ENCODE measurements at places on chromosomes 5 and 9. TPM values are rescaled to one million over a fixed set of nuclear protein-coding genes. Genes with fewer than 3 reads are reported as not detected.
A peak's percentile ranks its signal among the peaks of the same experiment; 100 is the strongest.

GRCh38 chr9:73839471-73839870 lies 657.7 kb upstream of the RORB start:
- DNase-seq: no peak

- DNase-seq: no peak
Measured at GRCh38 chr5:177430140-177430951, 3.9 kb downstream of the GRK6 start.

DNA sequence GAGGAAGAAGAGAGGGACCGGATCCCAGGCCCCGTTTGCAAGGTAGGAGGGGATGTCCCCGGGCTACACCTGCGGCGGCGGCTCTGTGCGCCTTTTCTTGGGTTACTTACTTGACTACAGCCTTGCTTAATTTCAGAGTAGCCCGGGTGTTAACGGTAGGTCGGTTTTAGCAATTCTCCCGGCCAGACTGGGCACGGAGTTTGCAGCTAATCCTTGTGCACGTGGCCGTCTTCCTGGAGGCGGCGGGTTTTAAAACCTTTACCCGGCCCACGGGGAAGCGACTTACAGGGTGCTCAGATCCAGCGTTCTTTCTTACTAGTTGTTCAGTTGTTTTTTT lies 313 bp downstream of the BRIX1 start:
- DNase-seq: no peak

DNA sequence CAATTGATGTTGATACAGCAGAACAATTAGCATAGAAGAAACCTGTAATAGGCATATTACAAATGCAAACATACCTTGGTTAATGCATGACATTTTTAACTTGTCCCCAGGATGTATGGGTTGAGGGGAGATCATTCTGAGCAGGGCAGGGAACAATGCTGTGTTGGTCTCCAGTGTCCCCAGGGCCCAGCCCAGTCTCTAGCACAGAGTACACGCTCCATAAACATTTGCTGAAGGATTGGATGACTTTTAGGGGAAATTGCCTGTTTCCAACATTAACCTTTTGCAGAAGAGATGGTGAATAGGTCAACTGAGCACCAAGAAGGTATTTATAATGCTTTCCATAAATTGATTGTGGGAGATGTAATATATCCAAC lies 20.0 kb downstream of the ANKRA2 start:
- no peak for DNase-seq

DNA sequence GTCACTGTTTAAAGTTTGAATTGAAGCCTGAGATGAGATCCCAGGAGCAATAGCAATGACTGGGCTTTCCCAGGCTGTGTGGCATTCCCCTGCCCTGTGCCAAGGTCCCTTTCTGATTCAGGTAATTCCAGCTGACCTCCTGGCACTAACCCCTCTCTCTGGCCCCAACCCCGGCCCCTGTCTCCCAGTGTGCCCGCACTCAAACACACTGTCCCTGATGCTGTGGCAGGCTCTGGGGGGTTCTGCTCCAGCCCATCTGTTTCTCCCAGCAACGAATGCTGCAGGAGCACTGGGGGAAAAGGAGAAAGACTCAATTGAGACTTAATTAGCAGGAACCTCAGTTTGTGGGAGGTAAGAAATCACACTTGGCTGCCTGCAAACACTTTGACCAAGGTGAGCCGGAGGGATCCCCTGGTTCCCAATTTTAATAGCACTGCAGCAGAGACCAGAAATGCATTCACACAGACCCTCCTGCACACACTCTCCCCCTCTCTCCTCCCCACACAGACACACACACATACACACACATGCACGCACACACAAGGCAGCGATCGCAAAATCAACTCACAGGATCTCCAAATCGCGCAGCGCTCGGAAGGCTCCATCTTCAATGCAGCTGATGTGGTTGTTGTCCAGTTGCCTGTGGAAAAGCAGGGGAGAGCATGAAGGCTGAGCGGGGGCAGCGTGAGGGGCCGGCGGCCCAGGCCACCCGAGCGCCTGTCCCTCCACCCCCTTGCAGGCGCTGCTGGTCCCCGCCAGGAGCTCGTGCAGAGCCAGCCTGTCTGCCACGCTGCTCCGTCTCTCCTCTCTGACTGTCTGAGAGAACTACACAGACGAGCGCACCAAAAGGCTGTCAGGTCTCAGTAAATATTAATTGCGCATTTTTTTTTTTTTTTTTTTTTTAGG lies 265.1 kb upstream of the PANK3 start:
- no peak for DNase-seq

DNA sequence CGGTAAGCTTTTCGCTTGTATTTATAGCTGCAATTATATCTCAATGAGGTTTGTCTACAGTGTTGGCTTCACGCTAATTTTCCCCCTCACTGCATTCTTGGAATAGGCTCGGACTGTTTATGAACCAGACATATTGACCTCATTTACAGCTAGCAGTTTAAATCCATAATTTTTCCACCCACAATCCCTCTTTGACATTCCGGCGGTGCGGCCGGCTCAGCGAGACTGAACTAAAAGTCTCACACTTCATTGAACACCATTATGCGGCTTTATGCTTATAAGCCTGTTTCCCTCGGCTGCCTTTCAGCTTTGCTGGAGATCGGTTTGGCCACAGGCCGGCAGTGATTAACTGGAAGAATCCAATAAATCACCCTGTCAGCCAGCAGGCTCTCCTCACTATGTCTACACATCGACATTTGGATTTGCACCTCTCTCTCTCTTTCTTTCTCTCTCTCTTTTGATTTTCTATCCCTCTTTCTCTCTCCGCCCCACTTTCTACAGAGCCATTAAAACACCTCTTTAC lies 315.0 kb upstream of the TLE4 start:
- peak; percentile 20 for DNase-seq

GRCh38 chr9:80954521-80954920 lies 734.8 kb downstream of the TLE1 start:
- peak; percentile 72 for DNase-seq

GRCh38 chr5:107321906-107322305 lies 348.8 kb downstream of the EFNA5 start:
- DNase-seq: no peak

GRCh38 chr5:177983763-177984583 lies 12.1 kb downstream of the PROP1 start:
- DNase-seq: no peak

DNA sequence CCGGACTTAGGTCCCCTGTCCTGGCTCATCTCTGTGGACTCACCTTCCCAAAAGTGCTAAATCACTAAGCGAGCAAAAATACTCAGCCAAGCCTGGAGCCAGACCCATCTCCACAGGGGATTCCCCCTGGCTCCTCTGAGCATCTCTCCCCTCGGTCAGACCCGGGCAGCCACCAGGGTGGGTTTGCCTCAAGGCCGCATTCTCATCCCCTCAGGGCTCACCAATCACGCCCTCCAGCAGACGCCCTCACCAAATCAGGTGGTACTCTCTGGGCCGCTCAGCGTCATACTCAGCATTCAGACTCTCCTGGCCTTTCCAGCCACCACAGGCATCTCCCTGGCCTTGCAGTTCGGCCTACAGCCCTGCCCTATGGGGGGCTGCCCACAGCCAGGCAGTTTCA lies 49.7 kb downstream of the C5orf15 start:
- DNase-seq: no peak

DNA sequence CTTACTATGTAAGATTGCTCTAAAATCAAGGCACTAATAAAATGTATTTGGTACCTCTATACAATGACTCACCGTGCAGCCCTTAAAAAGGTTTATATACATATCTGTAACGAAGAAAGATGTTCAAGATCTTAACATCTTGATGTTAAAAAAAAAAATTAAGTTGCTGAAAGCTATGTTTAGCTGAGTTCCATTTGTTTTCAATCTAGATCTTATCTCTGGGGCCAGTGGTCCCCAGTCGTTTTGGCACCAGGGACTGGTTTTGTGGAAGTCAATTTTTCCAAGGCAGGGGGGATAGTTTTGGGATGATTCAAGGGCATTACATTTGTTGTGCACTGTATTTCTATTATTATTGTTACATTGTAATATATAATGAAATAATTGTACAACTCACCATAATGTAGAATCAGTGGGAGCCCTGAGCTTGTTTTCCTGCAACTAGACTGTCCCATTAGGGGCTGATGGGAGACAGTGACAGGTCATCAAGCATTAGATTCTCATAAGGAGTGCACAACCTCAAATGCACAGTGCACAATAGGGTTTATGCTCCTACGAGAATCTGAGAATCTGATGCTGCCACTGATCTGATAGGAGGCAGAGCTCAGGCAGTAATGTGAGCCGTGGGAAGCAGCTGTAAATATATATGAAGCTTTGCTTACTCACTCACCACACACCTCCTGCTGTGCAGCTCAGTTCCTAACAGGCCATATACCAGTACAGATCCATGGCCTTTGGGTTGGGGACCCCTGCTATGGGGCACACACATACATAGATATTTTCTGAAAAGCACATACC lies 27.6 kb upstream of the TSLP start:
- peak; percentile 89 for DNase-seq

DNA sequence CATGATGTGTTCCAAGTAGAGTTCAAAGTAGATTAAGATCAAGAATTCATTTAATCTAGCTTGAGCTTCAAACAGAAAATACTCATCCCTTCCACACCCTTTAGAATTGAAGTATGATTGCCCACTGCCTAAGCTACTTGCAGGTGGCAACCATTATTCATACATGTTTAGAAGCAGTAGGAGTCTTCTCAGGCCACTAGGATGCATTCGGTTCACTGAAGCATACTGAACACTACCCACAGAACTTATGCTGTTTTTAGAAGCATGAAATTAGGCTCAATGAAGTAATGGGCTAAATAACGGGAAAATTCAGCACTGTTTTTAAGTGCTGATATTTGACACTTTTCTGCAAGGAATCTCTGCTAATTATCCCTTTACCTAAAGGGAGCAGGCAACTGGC lies 263.4 kb downstream of the DEPDC1B start:
- DNase-seq: no peak

DNA sequence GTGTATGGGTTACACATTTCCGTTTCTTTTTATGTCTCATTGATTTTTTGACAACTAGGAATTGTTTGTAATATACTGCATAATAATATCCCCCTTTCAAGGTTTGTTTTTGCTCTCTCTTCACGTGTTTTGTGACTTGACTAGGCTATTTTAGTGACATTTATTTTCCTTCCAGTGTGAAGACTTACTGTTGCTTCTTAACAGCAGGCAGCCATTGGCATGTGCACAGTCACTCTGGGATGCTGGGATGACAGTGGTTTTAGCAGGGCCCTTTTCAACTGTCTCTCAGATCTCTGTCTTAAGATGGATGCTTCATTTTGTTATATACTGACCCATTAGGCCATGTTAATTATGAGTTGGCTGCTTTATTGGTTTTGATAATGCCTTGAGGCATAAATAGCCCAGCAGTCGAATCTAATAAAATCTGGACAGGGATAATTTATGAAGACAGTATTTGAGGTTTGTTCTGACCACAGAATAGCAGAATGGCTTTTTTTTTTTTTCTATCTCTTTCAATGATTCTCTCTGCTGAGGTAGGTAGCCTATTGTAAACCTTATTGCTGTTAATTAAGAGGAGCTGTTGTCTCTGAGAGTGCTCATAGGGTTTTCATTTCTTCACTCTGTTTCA lies 536.0 kb downstream of the GABRG2 start:
- no peak for DNase-seq

DNA sequence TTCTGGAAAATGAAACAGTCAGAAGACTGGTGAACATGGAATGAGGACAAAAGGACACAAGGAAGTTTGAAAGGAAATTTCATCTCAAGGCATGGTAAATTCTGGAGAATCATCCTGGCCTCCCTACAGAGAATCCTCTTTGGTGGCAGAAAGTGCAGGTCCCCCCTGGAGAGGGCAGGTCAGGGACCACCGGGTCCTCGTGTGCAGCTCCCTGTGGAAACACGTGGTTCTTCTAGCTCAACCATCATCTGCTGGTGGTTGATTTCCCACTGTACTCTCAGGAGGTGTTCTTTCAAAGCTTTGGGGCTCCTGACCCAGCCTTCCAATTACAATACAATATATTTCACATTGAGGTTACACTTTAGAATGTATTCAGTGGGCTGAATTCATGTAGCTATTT lies 2.6 kb upstream of the GTF3C5 start:
- DNase-seq: no peak

- DNase-seq: peak; percentile 19
Measured at GRCh38 chr5:88244686-88245085, 24.0 kb downstream of the TMEM161B start.

GRCh38 chr9:93827545-93828330 lies 127.4 kb downstream of the BARX1 start:
- DNase-seq: peak; percentile 32

DNA sequence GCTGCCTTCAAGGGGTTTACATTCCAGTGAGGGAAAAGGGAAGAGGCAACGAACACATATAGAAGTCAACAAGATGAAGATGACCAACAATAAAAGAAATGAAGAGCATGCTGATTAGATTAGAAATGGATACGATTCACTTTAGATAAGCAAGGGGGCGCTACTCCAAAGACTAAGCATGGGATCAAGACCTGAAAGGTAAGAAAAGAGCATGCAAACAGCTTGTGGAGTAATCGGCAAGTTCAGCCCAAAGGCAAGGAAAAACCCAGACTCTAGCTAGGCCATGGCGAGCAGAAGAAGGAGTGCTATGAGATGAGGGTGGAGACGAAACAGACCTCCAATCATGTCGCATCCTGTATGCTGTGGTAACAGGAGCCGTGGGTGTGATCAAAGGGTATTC lies 124.4 kb downstream of the FANCC start:
- DNase-seq: no peak

- DNase-seq: no peak
Measured at GRCh38 chr5:109418712-109419352, 9.1 kb upstream of the PJA2 start.

GRCh38 chr5:142253938-142254337 lies 70.9 kb downstream of the SPRY4 start:
- peak; percentile 57 for DNase-seq

FPGS gene
- 104 TPM for total RNA-seq

NUTM2G gene
- total RNA-seq: not detected

MZB1 gene
- not detected for total RNA-seq

ABLIM3 gene
- 75.5 TPM for total RNA-seq

MED10 gene
- 19.6 TPM for total RNA-seq

KCNV2 gene
- total RNA-seq: not detected

IL3 gene
- total RNA-seq: not detected

NDUFB6 gene
- 59.9 TPM for total RNA-seq

LURAP1L gene
- total RNA-seq: 3.3 TPM

ASS1 gene
- total RNA-seq: 73.1 TPM

Measured in LHCN-M2 (cell line).